Fibroblast of skin of abdomen (primary cell): ENCODE measurements at places on chromosomes 1 and 21.

- DNase-seq: no peak
Measured at GRCh38 chr21:38825921-38826320, 20.2 kb downstream of the ETS2 start.

DNA sequence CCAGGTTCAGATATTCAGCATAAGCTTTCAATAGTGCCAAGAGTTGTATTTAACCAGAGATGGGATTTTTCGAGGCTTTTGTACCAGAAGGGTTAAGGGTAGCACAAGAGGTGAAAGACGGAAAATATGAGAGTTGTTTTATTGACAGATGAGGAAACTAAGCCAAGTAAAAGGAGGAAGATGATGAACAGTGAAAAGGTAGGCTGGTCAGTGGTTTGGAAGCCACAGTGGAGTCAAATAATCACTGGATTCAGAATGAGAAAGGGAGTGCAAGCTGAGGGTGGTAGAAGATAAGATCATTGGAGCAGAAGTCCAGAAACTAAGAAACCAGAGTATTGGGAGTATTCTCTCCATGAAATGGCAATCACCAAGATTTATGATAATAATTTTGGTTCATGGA lies 45.7 kb downstream of the ANGPTL1 start:
- no peak for DNase-seq

GRCh38 chr1:231279081-231279480 lies 38.1 kb downstream of the GNPAT start:
- DNase-seq: no peak

- peak; percentile 89 for DNase-seq
Measured at GRCh38 chr1:6724517-6725141, 23.0 kb upstream of the DNAJC11 start.

DNA sequence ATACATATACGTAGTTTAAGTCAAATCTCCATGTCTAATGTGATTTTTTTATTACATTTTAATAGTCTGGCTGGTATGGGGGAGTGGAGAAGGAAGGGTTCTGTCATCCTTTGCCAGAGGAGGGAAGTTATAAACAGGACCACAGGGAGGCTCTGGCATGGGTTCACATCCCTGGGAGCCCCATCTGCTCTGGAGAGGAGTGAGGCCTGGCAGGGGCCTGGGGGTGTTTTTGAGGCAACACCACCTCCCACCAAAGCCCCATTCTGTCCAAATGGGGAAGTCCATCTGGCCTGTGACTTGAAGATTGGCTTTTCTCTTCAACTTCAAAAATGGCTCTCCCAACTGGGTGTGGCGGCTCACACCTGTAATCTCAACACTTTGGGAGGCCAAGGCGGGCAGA lies 15.8 kb downstream of the DISP3 start:
- DNase-seq: no peak

GRCh38 chr1:16631248-16632043 lies 18.1 kb upstream of the NBPF1 start:
- no peak for DNase-seq
